ENCODE measurements at places on chromosomes 7 and 10.

GRCh38 chr7:12890586-12890985, 203.2 kb downstream of the ARL4A start:
- no peak overlapping the region for H3K27ac ChIP-seq
- no peaks in the 10 kb centered on the region for H3K36me3 ChIP-seq
- no peak for DNase-seq
- H3K27me3 ChIP-seq, result no peaks in the 10 kb centered on the region

DNA sequence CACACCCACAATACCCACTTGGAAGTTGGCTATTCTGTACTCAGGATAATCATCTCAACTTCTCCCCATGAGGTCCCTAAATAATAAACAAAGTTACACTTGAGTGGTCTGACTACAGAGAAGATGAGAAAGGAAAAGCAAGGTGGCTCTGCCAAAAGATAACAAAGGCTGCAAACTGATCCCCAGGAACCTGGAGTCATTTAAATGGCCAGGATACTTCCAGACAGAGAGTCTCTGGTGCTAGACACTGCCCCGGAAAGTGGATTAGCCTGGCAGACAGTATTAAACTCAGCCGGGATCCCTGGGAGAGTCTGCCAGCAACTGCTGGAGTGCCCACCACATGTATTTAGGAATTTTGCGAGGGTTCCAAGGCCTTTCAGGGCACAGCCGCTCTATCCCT, 93.7 kb downstream of the DGKI start:
- peak; percentile 85 for DNase-seq
- peaks cover 16% of the 10 kb centered on the region for H3K4me1 ChIP-seq
- H3K4me3 ChIP-seq, result no peak overlapping the region

GRCh38 chr7:151511270-151511669, 8.4 kb downstream of the RHEB start:
- H3K27me3 ChIP-seq, result no peaks in the 10 kb centered on the region
- no peak overlapping the region for H3K27ac ChIP-seq
- no peaks in the 10 kb centered on the region for H3K4me1 ChIP-seq
- DNase-seq, result no peak
- no peak overlapping the region for H3K4me3 ChIP-seq

GRCh38 chr10:122152544-122152943, 118.6 kb upstream of the BTBD16 start:
- no peaks in the 10 kb centered on the region for H3K27me3 ChIP-seq
- no peak overlapping the region for H3K27ac ChIP-seq
- no peak for DNase-seq
- no peaks in the 10 kb centered on the region for H3K36me3 ChIP-seq
- H3K4me1 ChIP-seq, result peaks cover 4% of the 10 kb centered on the region
- no peak overlapping the region for H3K4me3 ChIP-seq

DNA sequence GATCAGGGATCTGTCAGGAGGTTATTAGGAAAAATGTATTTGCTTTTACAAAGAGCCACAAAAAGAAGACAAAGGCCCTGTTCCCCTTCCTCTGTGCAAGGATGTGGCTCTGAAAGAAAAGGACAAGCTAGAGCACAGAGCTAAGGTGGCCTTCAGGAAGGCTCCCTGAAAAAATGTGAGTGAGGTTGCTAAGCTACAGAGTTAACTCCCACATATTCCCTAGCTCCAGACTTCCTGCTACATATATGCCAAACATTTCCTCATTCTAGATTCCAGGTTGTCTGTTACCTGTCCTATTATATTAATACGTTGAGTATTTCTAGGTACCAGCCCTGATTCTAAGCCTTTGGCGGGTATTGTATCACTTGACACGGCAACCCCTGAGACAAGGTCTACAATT, 369.0 kb downstream of the PARD3 start:
- H3K36me3 ChIP-seq, result no peaks in the 10 kb centered on the region
- H3K4me1 ChIP-seq, result no peaks in the 10 kb centered on the region
- H3K27ac ChIP-seq, result no peak overlapping the region
- no peak for DNase-seq

DNA sequence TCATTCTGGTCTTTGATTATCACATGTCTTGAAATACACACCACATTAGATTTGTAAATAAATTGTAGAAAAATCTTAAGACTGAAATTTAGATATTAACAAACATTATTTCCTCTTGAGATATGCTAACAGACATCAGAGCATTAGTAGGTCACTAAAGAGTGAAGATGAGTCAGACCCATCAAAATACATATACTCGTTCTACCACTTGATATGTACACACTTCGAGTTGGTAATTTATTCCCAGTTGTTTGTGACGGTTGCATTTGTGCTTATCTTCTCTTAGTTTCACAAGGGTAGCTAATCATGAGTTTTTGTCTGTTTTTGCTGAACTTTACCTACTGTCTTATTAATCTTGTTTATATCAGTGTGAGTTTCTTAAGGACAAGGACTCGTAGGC, 383.4 kb downstream of the AUTS2 start:
- no peaks in the 10 kb centered on the region for H3K36me3 ChIP-seq
- no peak for DNase-seq
- H3K4me3 ChIP-seq, result no peak overlapping the region
- peaks cover 2% of the 10 kb centered on the region for H3K4me1 ChIP-seq
- no peak overlapping the region for H3K27ac ChIP-seq

- no peaks in the 10 kb centered on the region for H3K4me1 ChIP-seq
- H3K36me3 ChIP-seq, result no peaks in the 10 kb centered on the region
- DNase-seq, result no peak
- H3K4me3 ChIP-seq, result no peak overlapping the region
- no peak overlapping the region for H3K27ac ChIP-seq
Measured at GRCh38 chr10:72508033-72508432, 117.8 kb downstream of the MICU1 start.

DNA sequence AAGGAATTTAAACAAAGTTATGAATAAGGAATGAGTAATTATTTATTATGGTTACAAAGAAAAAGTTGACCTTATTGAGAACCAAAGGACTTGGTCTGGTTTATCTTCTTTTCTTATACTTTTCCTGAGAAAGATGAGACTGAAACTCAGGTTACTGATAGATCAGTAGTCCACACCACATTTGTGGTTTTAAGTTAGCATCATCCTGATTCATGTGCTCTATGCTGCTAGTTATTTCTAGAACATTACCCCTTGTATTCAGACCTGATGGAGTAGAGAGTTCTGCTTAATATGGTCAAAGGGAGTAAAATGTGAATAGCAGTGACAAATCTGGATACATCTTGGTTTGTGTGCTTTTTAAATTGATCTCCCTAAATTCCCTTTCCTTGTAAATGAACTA, 63.8 kb downstream of the FOXP2 start:
- no peaks in the 10 kb centered on the region for H3K27me3 ChIP-seq
- no peaks in the 10 kb centered on the region for H3K4me1 ChIP-seq
- no peak for DNase-seq
- H3K4me3 ChIP-seq, result no peak overlapping the region
- no peak overlapping the region for H3K27ac ChIP-seq

DNA sequence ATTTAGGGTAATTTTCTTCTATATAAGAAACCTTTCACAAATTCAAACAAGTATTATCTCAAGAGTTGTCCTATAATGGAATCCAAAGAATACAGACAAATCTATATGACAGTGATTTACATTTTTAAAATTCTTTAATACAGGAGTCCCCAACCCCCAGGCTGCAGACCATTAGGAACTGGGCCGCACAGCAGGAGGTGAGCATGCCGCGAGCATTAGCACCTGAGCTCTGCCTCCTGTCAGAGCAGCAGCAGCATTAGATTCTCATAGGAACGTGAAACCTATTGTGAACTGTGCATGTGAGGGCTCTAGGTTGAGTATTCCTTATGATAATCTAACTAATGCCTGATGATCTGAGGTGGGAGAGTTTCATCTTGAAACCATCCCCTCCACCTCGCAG, 37.7 kb downstream of the SNX13 start:
- no peak overlapping the region for H3K4me3 ChIP-seq
- no peaks in the 10 kb centered on the region for H3K27me3 ChIP-seq
- peaks cover 4% of the 10 kb centered on the region for H3K4me1 ChIP-seq
- H3K27ac ChIP-seq, result no peak overlapping the region

DNA sequence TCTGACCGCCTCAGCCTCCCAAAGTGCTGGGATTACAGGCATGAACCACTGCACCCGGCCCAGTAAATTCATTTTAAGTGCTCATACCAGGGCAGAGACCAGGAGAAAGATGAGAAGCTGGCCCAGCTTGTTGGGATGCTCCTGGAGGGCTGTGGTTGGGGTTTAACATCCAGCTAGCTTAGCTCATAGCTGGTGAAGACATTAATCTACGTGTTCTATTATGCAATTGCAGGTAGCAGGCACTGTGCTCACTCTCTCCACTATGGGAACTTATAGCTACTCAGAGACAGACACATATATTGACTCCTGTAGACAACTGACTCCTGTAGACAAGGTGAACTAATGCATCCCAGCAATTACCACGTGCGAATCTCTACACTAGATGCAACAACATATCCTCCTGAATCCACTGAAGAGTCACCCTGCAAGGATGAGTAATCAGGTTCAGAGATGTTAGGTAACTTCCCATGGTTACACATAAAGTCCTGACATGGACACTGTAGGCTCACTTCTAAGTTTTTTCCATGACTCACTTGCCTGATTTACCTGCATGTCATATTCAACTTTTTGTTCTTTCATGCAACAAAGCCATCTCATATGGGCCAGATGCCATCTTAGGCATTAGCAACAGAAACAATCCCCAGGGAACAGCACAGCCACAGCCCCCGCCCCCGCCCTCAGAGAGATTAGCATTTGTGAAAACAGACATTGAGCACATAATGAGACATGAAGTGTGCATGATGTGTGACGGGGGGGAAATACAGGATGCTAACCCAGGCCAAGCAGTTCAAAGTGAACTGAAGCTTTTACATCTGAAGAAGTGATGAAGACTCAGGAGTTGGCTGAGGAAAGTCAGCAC, 37.2 kb downstream of the ERLIN1 start:
- no peaks in the 10 kb centered on the region for H3K27me3 ChIP-seq
- peaks cover 3% of the 10 kb centered on the region for H3K36me3 ChIP-seq
- no peak overlapping the region for H3K27ac ChIP-seq
- no peak for DNase-seq
- H3K4me1 ChIP-seq, result no peaks in the 10 kb centered on the region

DNA sequence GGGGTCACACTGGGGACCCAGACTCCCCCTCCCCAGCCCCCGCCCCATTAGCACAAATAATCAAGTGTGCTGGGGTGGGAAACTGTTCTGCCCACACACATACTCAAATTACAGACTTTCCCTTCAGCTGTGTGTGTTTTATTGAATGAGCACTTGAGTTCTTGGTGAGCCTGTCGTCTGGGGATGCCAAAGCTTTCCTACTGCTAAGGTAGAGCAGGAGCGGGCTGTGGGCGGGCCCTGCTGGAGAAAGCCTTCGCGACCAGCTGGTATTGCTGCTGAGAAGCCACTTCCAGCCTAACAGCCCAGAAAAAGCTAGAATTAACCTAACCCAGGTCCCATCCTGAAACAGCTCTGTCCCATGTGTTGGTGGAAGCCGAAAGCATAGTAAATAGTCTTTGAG, 87.0 kb upstream of the KMT2E start:
- H3K4me1 ChIP-seq, result peaks cover 7% of the 10 kb centered on the region
- no peak overlapping the region for H3K27ac ChIP-seq
- no peak overlapping the region for H3K4me3 ChIP-seq
- DNase-seq, result peak; percentile 71
- H3K36me3 ChIP-seq, result no peaks in the 10 kb centered on the region
- H3K27me3 ChIP-seq, result no peaks in the 10 kb centered on the region

GRCh38 chr10:33091201-33091600, 133.2 kb upstream of the ITGB1 start:
- no peaks in the 10 kb centered on the region for H3K27me3 ChIP-seq
- no peak overlapping the region for H3K27ac ChIP-seq
- H3K36me3 ChIP-seq, result no peaks in the 10 kb centered on the region
- no peak for DNase-seq
- no peak overlapping the region for H3K4me3 ChIP-seq
- H3K4me1 ChIP-seq, result no peaks in the 10 kb centered on the region

DNA sequence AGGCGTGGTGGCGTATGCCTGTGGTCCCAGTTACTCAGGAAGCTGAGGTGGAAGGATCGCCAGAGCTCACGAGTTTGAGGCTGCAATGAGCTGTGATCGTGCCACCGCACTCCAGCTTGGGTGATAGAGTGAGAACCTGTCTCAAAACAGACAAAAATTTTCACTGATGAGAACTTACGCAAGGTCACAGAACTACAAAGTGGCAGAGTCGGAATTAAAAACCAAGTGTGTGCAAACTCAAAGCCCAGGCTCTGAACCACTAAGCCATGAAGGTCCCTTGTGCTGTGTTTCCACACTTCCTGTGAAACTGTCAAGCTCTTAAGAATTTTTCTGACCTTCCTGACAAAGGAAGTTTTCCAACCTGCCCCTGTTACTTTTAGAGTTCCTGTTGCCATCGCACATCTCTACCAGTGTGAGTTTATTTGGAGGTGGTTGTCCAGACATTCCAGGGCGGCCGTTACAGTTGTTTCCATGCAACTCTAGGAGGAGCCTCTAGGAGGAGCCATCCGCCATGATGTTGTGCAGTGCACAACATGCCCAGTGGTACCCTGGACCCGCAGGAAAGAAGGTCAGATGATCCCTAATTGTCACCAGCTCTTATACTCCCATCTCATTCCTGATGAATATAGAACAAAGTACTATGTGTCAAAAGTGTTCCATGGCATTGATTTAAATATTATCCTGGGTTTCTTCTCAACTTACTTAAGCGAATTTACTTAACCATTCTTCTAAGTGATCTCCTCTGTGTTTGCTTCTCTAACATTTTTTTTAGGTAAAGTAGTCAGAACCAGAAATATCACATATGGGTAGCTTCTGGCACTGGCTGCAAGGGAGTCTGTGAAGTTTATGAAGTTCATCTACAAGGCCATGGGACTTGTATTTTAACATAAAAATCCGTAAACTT, 49.0 kb upstream of the LYZL1 start:
- H3K36me3 ChIP-seq, result no peaks in the 10 kb centered on the region
- DNase-seq, result peak; percentile 86
- H3K27ac ChIP-seq, result no peak overlapping the region
- H3K4me1 ChIP-seq, result peaks cover 4% of the 10 kb centered on the region

- no peaks in the 10 kb centered on the region for H3K27me3 ChIP-seq
- no peak for DNase-seq
- no peak overlapping the region for H3K4me3 ChIP-seq
- H3K4me1 ChIP-seq, result peaks cover 2% of the 10 kb centered on the region
- no peak overlapping the region for H3K27ac ChIP-seq
Measured at GRCh38 chr7:98826811-98827231, 43.0 kb downstream of the TMEM130 start.

DNA sequence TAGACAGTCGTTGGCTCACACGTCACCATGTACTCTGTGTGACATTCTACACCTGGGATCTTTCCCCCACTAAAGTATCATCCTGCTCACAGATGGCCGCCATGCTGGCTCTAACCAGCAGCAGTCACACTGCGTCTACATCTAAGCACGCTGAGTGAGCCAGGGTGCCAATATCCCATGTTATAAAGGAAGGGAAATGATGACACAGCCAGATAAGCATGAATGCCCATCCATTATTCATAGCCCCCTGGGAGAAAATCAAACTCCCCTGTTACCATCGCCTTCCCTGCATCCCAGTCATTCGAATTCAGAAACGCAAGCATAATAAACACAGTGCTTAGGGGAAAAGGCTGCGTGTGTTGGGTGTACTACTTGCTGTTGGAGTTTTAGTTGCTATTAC, 698.2 kb upstream of the AUTS2 start:
- DNase-seq, result no peak
- no peaks in the 10 kb centered on the region for H3K27me3 ChIP-seq
- no peaks in the 10 kb centered on the region for H3K4me1 ChIP-seq
- H3K36me3 ChIP-seq, result no peaks in the 10 kb centered on the region
- H3K27ac ChIP-seq, result no peak overlapping the region

Data from mesendoderm (in vitro differentiated cells).